ENCODE measurements at places on chromosomes 6 and 20. TPM values are rescaled to one million over a fixed set of nuclear protein-coding genes. Genes with fewer than 3 reads are reported as not detected.

Gene PHF1
- total RNA-seq, result 52.2 TPM

Gene COL11A2
- 1.3 TPM for total RNA-seq

Gene SCUBE3
- total RNA-seq, result 8.8 TPM

Gene CST9L
- total RNA-seq, result not detected

Gene HTR1E
- total RNA-seq, result not detected

Gene KIF25
- 0.22 TPM for total RNA-seq

Gene CGA
- not detected for total RNA-seq

Gene SRSF6
- total RNA-seq, result 58.7 TPM

Gene SFT2D1
- 19.3 TPM for total RNA-seq

Gene CD83
- total RNA-seq, result 1.8 TPM

Gene MDFI
- 0.77 TPM for total RNA-seq

Gene TEAD3
- total RNA-seq, result 28.0 TPM

Gene OPN5
- not detected for total RNA-seq

Gene GPR6
- not detected for total RNA-seq

Gene SIRPD
- total RNA-seq, result not detected

Gene TUBB2B
- total RNA-seq, result 1.4 TPM

Gene PNPLA1
- not detected for total RNA-seq

Gene GNL1
- 18.3 TPM for total RNA-seq

Gene FRMD1
- 0.16 TPM for total RNA-seq

Gene PPDPF
- total RNA-seq, result 371 TPM

Gene TNFRSF21
- 6.3 TPM for total RNA-seq

Gene PXDC1
- total RNA-seq, result 25.2 TPM

Gene BHLHE23
- not detected for total RNA-seq

Gene CST5
- total RNA-seq, result not detected

Gene HLA-F
- total RNA-seq, result 29.4 TPM

Gene CAPN11
- 0.25 TPM for total RNA-seq

Gene SLC35F1
- 6.4 TPM for total RNA-seq

Gene PRL
- not detected for total RNA-seq

Gene DNPH1
- 27.7 TPM for total RNA-seq

Gene FOXA2
- not detected for total RNA-seq

Gene MLIP
- 397 TPM for total RNA-seq

Gene TMEM217
- total RNA-seq, result 0.80 TPM

Gene RAET1L
- total RNA-seq, result not detected

Gene SPEF1
- total RNA-seq, result 0.33 TPM

Gene RFX6
- total RNA-seq, result not detected

Gene ENPP4
- 21.9 TPM for total RNA-seq

Gene KCNK5
- total RNA-seq, result 0.47 TPM

Gene SLC22A1
- 0.27 TPM for total RNA-seq

Gene TMEM244
- not detected for total RNA-seq

Gene TRIM38
- 2.2 TPM for total RNA-seq

Gene FAM50B
- total RNA-seq, result 23.2 TPM

Gene CPNE5
- total RNA-seq, result 26.5 TPM

Gene CPXM1
- 0.69 TPM for total RNA-seq

Gene GCNT2
- total RNA-seq, result 49.0 TPM

Gene GJA1
- 248 TPM for total RNA-seq

Gene RIN2
- 48.8 TPM for total RNA-seq

Gene NKX2-2
- total RNA-seq, result not detected
